Epithelial cell of esophagus (primary cell): ENCODE measurements at places on chromosomes 13 and 19.
A peak's percentile ranks its signal among the peaks of the same experiment; 100 is the strongest.

DNA sequence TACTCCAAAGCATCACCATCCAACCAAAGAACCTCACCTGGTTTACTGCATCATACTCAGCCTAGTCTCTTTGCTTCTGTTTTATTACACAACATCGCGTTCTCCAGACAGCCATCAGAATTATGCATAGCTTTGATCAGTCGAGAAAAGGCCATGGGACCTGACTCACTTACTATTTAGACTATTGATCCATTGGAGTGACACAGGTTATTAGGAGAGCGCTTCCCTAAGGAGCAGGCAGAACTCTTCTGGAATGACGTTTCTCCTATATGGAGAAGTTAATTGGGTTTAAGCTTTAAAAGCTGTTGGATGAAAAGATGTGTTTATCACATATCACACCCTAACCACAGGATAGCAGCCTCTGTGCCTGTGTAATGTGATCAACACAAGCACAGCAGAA, 649.1 kb upstream of the SLC10A2 start:
- no peak for DNase-seq

DNA sequence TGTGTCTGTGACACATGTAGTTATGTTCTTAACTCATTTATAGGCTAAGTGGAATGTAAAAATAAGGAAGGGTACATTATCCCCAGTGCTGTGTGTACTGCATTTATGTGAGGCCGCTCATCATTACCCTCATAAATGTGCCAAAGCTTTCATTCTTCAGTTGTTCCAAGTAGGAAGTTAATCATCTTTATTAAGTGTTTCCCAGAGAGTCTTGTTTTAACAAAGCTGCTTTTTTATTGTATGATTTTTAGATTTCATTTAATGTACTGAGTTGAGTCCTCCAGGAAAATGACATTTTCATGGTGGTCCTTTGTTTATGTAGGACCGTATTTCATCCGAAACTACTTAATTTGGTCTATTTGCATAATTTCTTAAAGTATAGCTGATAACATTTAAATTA, 379.8 kb downstream of the DLEU7 start:
- DNase-seq: no peak

GRCh38 chr13:48648446-48648845, 5.3 kb upstream of the CYSLTR2 start:
- DNase-seq: no peak

DNA sequence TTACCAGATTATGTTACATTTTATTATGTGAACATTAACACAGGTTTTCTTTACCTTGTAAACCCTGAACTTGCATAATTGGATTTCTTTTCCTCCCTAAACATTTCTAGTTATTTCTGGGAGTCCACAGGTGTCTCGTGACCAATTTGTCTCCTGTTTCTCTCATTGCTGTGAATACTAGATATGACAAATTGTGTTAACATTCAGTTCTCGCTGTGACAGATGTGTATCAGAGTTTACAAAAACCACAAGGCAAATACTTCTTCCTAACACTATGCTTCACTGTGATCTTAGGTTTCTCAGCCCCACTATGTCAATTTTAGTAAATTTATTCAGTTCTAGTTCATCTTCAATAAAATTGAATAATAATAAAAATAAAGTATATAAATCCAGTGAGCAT, 1554.9 kb downstream of the EFNB2 start:
- no peak for DNase-seq

- DNase-seq: no peak
These were observed 415.4 kb upstream of the PCDH20 start for GRCh38 chr13:61831026-61831425.

GRCh38 chr19:4453232-4454179, 4.1 kb downstream of the UBXN6 start:
- no peak for DNase-seq

DNA sequence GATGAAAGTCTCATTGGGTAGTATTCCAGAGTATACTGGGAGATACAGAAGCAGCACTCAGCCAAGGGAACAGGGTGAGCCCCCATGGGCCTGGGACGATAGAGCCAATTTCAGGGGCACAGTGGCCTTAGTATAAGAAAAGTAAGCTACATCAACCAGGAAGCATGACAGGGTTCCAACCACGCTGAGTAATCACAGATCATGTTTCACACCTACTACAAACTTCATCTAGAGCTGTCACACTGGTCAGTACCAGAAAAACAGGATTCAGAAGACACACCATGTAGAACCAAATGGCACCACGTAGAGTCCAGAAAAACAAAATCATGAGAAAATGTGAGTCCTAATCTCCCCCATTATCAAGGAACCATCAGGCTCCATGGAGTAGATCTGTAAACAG, 1292.4 kb upstream of the MIR17HG start:
- peak; percentile 92 for DNase-seq

DNA sequence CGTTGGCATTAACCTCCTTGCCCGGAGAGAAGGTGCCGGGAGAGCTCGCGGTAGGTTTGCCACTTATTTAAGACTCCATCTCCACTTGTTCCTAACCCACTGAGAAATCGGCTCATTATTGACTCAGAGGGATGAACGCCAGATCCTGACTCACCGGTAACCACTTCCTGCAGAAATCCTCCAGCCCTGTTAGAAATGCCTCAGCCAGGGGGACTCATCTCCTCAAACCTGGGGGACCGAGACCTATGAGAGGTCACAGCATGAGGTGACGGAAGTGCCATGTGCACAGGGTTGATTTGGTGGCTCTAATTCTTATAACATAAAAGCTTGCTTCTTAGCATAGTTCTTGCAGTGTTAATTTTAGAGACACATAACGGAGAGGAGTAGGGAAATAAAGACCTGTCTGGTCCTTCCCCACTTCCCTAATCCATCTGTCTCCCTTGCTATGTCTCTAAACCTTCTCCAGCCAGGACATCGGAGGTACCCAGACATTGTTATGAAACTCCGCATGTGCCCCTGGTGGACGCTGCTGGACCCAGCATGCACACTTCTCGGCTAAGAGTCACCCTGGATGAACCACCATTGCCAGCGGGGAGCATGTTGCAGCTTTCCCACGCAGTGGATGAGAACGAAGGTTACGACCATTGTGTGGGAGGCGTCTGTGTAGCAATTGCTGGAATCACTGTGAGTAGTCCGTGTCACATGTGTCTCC, 158.9 kb downstream of the EFNB2 start:
- DNase-seq: peak; percentile 95

GRCh38 chr13:32159137-32159869, 127.7 kb downstream of the FRY start:
- DNase-seq: no peak

- peak; percentile 66 for DNase-seq
These were observed 5.4 kb downstream of the CCDC61 start for GRCh38 chr19:46000491-46001246.

DNA sequence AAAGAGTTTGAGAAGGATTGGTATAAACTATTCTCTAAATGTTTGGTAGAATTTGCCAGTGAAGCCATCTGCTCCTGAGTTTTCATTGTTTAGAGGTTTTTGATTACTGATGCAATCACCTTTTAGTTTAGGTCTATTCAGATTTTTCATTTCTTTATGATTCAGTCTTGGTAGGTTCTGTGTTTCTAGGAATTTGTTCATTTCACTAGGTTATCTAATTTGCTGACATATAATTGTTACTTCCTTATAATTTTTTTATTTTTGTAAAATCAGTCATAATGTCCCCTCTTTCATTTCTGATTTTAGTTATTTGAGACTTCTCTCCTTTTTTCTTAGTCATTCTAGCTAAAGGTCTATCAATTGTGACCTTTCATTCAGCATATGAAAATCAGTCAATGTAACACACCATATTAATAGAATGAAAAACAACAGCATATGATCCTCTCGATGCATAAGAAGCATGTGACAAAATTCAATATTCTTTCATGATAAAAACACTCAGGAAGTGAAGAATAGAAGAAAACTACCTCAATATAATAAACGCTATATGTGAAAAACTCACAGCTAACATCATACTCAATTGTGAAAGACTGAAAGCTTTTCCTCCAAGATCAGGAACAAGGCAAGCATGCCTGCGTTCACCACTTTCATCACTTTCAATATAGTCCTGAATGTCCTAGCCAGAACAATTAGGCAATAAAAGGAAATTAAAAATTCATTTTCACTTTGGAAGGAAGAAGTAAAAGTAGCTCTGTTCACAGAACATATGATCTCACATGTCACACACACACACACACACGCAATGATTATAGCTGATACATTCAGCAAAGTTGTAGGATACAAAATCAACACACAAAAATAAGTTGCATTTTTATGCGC, 149.1 kb downstream of the COG6 start:
- DNase-seq: no peak

DNA sequence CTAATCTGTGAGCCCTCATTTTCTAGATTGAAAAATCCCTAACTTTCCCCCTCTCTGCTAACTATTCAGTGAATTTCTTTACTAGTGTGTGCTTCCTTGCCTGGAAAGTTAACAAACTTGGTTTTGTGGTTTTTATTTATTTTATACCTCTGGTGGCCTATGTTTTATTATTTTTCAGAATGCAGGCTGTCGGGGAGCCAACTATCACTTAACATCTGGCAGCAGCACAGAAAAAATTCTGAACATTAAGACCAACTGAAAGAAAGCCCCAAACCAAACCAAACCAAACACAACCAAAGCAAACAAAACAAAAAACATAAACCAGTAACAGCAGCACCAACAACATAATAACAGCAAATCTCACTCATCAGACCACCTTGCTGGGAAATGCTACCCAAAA, 109.0 kb upstream of the KL start:
- no peak for DNase-seq

- no peak for DNase-seq
These were observed 216.3 kb downstream of the RGCC start for GRCh38 chr13:41673640-41674039.

GRCh38 chr13:38657191-38657590, 29.7 kb upstream of the FREM2 start:
- peak; percentile 56 for DNase-seq
